ENCODE measurements at places on chromosomes 1 and 21.

DNA sequence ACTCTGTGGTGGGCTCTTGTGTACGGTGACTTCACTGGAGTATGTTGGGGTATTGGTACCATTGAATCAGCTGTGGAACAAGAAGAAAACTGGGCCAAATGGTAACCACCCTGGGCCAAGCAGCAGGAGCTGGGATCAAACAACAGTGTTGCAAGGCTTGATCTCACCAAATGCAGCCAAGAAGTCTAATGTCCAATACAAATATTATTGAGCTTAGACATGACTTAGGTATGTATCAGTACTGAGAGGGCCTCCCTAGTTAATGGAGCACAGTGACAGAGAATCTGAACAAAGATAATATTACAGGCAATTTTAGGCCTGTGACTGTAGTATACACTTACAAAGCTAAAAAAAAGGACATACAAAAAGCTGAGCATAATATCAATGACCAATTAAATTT is 604.8 kb downstream of the PLA2G4A start:
- DNase-seq = no peak

DNA sequence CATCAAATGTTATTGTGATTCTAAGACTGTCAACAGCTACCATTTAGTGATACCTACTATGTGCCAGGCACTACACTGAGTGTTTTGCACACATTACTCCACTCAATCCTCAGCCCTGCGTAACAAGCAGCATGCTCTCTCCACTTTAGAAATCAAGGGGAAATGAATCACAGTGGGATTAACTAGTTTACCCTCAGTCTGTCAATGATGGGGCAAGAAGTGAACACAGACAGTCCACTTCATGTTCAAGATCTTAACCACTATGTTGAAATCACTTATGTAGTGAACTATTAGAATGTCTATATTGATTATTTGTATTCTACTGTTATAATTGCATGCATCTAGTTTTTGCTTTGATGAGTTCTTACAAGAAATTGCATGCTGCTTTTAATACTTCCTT is 165.3 kb downstream of the LTN1 start:
- no peak for DNase-seq

DNA sequence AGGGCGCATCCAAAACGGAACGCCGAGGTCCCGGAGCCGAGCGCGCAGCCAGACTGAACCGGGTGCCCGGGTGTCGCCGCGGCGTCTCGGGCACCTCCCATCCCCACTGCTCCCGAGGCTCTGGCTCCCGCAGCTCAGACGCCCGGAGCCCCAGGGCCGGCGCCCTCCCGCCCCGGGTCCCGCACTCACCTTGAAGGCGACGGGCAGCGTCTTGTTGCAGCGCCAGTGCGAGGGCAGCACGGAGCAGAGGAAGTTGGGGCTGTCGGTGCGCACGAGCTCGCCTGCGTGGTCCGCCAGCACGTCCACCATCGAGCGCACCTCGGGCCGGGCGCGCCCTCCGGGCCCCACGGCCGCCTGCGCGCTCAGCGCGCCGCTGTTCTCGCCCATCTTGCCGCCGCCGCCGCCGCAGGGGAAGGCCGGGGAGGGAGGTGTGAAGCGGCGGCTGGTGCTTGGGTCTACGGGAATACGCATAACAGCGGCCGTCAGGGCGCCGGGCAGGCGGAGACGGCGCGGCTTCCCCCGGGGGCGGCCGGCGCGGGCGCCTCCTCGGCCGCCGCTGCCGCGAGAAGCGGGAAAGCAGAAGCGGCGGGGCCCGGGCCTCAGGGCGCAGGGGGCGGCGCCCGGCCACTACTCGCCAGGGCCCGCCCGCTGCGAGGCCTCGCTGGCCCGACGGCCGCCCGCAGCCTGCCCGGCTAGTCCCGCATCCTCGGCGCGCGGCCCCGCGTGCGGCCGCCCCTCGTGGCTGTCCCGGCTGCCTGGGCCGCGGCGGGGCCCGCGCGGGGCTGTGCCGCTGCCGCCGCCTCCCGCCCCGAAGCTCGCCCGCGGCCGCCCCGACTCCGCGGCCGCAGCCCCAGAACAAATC is 447 bp downstream of the RUNX3 start:
- no peak for DNase-seq

- DNase-seq = no peak
These were observed 27.0 kb downstream of the TRIM11 start for GRCh38 chr1:228379666-228380065.
